ENCODE measurements at places on chromosomes 6 and 20.

- no peak for DNase-seq
Observed at GRCh38 chr20:4569092-4569491, 152.6 kb upstream of the PRND start.

DNA sequence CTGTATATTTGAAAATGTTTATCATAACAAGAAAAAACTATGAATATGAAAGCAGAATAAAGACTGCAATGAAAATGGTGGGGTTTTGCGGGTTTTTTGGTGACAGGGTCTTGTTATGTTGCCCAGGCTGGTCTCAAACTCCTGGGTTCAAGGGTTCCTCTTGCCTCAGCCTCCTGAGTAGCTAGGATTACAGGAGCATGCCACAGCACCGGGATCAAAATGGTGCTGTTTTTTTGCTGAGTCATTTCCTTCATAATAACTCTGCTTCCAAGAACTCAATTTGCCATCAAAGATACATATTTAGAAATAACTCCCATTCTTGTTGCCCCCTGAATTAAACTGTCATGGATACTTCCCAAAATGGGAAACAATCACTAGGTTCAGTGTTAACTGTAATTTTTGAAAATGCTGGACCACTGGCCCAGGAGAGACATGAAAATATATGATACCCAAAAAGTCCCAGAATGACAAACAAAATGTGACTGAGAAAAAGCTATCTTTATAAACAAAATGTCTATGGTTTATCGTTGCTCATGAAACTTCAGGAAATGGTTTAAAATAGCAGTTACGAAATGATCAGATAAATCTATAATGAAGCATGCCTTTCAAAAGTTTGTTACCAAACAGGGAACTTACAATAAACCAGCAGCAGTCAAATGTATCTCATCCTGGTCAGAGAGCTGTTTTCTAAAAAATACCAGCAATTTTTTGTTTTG lies 32.2 kb downstream of the ILRUN start:
- DNase-seq: no peak

DNA sequence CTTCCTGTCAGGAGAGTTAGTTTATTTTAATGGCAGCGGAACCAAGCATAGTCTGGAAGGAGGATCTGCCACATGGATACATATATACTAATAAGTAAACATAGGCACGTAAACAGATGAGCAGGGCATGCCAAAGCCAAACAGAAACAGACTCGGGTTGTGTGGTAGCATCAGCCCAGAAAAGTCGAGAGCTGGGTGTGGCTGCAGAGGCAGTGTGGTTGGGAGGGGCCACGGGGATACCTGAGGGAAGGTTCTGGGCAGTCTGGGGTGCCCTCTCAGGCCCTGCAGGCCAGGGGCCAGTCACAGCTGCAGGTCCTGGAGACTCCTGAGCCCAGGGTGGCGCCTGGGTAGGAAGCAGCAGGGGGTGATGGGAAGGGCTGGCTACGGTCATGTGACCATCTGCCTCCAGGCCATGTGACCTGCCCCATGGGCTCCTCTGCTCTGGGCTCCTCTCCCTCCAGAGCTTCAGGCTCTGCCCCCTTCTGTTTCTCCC lies 42.8 kb upstream of the MRPS10 start:
- no peak for DNase-seq

DNA sequence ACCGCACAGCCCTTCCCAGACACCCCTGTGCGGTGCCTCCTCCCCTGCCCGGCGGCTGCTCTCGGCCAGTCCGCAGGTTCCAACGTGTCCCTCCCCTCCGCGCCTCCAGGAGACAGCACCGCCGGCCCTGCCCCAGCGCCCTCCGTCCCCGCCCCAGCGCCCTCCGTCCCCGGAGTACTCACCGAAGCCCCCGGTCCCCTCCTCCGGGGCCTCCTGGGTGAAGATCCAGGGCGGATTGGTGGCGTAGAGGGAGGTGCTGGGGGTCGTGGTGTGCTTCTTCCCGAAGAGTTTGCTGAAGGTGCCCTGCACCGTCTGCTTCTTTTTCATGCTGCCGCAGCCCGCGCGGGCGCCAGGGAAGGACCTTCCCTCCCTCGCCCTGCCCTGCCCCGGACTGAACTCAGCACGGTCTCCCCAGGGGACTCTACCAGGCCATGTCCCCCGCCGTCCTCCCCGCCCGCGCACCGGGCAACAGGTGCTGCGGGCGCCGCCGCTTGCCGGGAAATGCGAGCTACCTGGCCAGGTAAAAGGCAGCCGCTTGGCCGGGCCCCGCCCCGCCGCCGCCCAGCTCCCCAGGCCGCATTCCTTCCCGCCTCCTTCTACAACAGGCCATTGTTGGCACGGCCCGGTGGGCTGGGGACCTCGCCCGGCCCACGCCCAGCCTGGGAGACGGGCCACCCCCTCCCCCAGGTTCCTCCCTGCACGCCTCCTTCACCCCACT lies at the start of gene C6orf132:
TSS of gene C6orf132 (minus strand) at position 503 of the 718 bp plus-strand sequence. CDS start at position 327, 176 bp downstream.
- DNase-seq: no peak

DNA sequence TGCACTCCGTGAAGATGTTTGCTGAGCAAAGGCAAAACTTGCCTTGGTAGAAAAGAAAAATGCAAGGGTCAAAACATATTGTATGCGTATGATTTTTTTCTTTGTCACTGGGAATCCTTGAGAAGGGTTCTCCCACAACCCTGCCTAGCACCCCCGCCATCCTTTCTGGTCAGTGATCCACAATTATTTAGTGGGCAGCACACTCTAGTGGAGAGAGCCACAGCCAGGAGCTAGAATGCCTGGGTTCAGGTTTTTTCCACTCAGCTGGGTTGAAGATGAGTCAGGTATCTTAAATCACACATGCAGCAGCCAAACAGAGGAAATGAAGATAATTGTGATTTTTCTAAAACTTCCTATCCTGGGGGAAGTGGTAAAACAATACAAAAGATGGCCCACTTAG lies 243.1 kb downstream of the PKHD1 start:
- DNase-seq: no peak

GRCh38 chr6:108667993-108668392 lies 107.3 kb downstream of the FOXO3 start:
- no peak for DNase-seq

- DNase-seq: no peak
Observed at GRCh38 chr20:62815066-62815991, 1.5 kb upstream of the COL9A3 start.

DNA sequence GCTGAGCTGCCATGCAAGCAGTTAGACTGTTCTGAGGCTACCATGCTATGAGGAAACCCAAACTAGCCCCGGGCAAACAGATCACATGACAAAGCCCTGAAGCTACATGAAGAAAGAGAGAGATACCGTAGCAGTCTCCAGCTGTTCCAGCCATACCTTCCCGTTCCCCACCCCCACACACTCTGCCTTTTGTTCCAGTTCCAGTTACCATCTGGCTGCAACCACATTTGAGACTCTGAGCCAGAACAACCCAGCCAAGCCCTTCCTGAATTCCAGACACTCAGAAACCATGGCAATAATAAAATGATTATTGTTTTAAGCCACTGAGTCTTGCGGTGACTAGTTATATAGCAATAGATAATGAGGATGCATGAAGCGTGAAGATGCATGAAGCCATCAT lies 28.3 kb downstream of the RIN2 start:
- DNase-seq: no peak

GRCh38 chr6:151089978-151090377 lies 149.8 kb upstream of the AKAP12 start:
- no peak for DNase-seq

DNA sequence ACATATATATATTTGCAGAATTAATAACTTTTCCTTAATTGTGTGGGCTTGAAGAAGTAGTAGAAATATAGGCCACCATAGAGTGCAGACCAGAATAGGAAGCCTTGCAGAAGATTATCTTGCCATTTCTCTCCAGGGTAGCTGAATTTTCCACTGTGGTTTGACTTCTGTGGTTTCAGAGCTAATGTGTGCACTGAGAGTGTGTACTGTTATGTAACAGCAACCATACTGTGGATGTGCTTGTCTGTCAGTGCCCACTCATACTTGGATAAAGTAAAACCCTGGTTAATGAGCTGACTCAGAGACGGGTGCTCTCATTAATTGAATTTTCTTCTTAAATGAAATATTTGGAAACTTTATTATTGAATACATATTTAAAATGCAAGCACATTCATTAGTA lies 57.2 kb downstream of the CEP43 start:
- no peak for DNase-seq

DNA sequence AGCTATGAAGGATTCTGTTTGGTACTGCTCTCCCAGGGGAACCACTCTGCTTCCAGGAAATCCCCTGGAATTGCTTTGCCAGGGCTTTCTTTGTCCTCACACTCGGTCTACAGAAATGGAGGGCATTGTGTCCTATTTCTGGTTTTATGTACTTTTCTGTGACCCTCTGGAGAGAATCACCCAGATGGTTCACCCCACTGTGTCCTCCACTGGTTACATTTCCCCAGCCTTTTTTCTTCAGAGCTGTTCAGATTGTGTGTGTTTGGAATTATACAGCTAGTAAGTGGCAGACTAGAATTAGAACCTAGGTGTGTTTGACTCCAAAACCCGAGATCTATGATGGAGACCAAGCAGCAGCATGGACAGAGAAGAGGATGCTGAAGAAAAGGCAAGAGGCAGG lies 80.8 kb downstream of the CD164 start:
- DNase-seq: no peak

DNA sequence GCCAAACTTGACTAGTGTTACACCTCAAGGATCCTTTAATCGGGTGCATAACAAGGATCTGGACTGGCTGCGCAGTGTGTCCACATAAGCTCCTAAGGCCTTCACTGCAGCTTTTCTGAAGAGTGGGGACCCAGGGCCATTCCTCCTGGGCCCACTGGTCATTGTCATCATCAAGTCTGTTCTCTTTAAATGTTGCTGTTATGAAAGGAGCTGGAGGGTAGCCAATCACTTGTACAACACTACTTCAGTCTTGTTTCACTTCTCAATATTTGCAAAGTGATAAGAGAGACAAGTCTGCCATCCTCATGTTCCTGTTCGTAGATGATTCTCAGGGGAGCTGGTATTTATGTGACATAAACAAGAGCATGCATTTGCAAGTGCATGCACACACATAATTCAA lies 149.8 kb downstream of the SYNDIG1 start:
- DNase-seq: no peak

- DNase-seq: no peak
Observed at GRCh38 chr6:124430740-124431318, 531.4 kb upstream of the RNF217 start.

DNA sequence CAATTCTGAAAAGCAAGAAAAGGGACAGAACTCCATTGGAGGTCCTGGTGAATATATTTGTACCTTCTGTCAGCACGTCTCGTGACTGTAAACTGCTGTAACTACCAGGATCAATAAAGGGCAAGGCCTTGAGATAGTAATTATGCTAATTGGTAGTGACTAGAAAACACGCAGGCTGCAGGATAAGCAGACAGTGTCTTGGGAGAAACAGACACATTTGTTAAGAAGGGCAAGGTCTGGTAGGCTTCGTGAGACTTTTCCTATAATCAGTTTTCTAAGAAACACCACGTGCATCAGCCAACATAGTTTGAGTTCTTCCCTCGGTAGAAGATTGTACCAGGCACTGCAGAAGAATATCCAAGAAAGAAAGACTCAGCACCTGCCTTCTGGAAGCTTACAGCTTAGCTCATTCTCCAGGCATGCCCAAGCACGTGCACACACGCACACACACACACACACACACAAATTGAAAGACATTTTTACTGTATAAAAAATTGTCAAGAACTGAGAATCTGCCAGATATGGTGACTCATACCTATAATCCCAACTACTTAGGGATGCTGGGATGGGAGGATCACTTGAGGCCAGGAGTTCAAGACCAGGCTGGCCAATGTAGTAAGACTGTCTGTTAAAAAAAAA lies 167.0 kb upstream of the SASH1 start:
- DNase-seq: no peak

GRCh38 chr6:17971128-17972073 lies 16.0 kb downstream of the KIF13A start:
- no peak for DNase-seq

GRCh38 chr6:162099685-162100084 lies 627.9 kb downstream of the PRKN start:
- no peak for DNase-seq

- DNase-seq: no peak
Observed at GRCh38 chr6:111677249-111677990, 71.7 kb upstream of the TRAF3IP2 start.

DNA sequence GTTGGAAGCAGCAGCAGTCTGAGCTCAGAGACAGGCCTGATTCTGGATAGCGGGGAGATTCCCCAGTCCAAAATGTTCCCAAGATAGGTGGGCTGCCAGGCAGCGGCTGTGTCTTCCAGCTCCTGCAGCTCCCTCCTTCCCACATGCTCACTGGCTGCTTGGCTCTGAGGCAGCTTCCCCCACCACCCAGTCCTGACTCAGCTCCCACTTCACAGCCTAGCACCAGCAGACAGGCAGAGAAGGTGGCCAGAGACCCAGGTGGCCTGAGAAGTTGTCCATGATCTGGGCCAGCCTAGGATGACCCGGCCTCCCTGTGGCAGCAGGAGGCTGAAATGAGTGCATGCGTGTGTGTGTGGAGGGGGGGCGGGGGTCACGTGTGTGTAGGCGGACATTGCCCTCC lies 94.9 kb downstream of the MDGA1 start:
- DNase-seq: no peak

DNA sequence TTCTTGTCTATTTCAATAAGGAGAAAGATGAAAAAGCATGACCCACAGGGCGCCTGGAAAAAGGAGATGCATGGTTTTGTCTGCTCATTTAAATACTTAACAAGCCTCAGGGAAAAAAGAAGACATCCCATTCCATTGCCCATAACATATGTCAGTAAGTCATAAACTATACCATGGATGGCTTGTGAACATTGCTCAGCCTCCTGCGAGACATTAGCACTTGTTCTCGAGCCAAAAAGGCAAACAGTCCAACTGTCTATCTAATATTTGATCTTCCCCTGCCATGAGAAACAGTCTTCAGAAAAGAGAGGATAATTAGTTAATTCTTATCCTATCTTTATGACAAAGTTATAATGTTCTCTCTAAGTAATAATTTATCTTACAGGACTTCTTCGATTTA lies 527.4 kb downstream of the HACE1 start:
- no peak for DNase-seq

- DNase-seq: no peak
Observed at GRCh38 chr20:57654363-57654997, 34.3 kb upstream of the ZBP1 start.

DNA sequence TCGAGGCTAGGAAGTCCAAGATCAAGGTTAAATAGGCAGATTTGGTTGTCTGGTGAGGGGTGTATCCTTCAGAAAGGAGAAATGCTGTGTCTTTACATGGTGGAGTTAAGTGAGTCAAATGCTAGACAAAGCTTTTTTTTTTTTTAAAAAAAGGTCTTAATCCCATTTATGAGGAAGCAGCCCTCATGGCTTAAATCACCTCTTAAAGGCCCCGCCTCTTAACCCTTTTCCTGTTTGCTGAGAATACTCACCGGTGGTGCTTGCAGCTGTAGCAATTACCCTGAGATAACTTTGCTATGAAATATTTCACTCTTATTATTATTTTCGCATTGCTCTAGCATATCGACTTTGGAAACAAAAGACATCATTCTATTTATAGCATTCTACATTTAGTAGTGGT lies 30.8 kb downstream of the FBXO30 start:
- no peak for DNase-seq

DNA sequence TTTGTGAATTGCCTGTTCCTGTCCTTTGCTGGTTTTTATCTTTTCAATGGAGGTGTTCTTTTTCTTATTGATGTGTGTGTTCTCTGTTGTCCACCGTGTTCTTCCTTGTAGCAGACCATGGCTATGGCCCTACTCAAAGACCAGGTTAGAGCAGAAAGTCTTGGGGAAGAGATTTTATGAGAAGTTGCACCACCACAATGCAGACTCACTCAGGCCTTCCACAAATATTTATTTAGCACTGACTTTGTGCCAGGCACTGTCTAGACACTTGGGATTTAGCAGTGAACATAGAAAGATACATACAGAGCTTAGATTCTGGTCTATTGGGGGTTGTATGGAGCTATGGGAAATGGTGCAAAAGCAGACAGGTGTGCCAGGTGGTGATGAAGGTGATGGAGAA lies 98.8 kb downstream of the DTD1 start:
- no peak for DNase-seq

All from cerebellar nuclear complex (tissue), 1 donor.